ENCODE measurements at places on chromosomes 5 and 9. TPM values are rescaled to one million over a fixed set of nuclear protein-coding genes. Genes with fewer than 3 reads are reported as not detected.

- no peak overlapping the region for H3K4me3 ChIP-seq
- peaks cover 9% of the 10 kb centered on the region for H3K4me1 ChIP-seq
- H3K27ac ChIP-seq: no peak overlapping the region
- H3K36me3 ChIP-seq: no peaks in the 10 kb centered on the region
- no peak for DNase-seq
Observed at GRCh38 chr5:56490971-56491468, 257.9 kb upstream of the ANKRD55 start.

ENTREP1 gene
- total RNA-seq: 16.8 TPM

- H3K27ac ChIP-seq: no peak overlapping the region
- no peak for DNase-seq
- no peaks in the 10 kb centered on the region for H3K36me3 ChIP-seq
- peaks cover 17% of the 10 kb centered on the region for H3K27me3 ChIP-seq
- no peak overlapping the region for H3K4me3 ChIP-seq
- H3K4me1 ChIP-seq: no peaks in the 10 kb centered on the region
Observed at GRCh38 chr5:36696059-36696673, 89.8 kb downstream of the SLC1A3 start.

PSMD5 gene
- total RNA-seq: 52.1 TPM

- peak overlapping the region; percentile 39 for H3K27ac ChIP-seq
- no peaks in the 10 kb centered on the region for H3K4me1 ChIP-seq
- no peaks in the 10 kb centered on the region for H3K36me3 ChIP-seq
- DNase-seq: no peak
- H3K4me3 ChIP-seq: no peak overlapping the region
- no peaks in the 10 kb centered on the region for H3K27me3 ChIP-seq
Observed at GRCh38 chr9:134214766-134215419, 50.5 kb upstream of the RNU6ATAC start.

TMEM215 gene
- total RNA-seq: not detected

NUTM2F gene
- not detected for total RNA-seq

DNA sequence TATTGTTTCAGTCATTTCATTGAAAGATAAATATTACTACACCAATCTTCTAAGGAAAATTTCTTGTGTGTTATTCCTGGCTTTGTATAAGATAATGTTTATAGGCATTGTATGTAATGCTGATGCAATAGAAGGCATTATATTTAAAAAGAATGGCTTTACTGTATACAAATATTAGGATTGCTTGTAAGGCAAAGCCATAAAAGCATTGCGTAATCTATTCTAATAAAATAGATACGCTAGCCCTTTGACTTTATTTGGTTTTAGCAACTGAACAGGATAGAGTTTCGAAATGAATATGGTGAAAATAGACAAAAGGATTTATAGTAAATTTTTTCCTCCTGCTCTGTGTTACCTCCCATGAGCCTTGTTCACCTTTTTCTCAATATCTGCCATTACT lies 5.5 kb upstream of the LYSMD3 start:
- no peaks in the 10 kb centered on the region for H3K36me3 ChIP-seq
- H3K27me3 ChIP-seq: no peaks in the 10 kb centered on the region
- H3K4me1 ChIP-seq: peaks cover 11% of the 10 kb centered on the region
- no peak for DNase-seq
- no peak overlapping the region for H3K27ac ChIP-seq

OLFM1 gene
- total RNA-seq: 21.2 TPM

DNA sequence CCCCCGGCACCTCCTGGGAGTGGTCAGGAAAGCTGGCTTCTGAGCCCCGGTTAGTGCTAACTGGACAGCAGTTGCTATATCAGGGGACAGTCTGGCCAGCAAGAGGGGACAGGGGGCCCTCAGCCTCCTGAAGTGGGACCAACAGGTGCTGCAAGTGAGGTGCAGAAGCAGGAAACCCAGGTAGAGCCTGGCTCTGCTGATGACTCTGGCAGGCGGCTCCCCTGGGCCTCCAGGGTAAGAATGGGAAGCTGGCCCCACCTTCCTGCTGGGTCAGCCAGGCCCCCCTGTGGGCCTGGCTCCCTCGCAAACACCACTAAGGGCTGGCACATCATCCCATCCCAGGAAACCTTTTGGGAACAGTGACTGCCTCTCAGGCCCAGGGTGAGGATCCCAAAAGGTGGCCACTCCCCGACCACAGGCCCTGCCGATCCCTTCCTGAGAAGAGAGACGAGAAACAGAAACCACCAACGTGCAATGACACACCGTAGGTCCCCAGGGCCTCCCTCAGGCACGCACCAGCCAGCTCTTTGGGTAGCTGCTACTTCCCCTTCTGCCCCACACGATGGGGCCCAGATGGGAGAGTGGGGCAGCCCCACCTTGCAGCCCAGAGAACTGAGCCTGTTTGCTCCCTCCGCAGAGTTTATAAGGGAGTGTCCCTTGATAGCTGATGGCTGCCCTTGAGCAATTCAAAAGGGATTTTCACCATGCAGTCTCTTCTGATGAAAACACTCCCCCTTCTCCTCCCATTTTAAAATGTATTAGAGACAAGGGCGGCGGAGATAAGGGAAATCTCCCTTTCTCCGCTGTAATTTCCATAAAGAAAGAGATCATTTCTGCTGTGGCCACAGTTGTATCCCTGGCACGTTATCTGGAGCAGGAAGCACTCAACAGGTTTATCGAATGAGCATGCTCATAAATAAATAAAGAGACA lies 76.8 kb downstream of the STK10 start:
- peak overlapping the region; percentile 71 for H3K27ac ChIP-seq
- H3K36me3 ChIP-seq: peaks cover 18% of the 10 kb centered on the region
- peak overlapping the region; percentile 22 for H3K4me3 ChIP-seq
- peaks cover 7% of the 10 kb centered on the region for H3K4me1 ChIP-seq
- no peak for DNase-seq

GRCh38 chr5:67880511-67880805 lies 335.1 kb upstream of the PIK3R1 start:
- no peak for DNase-seq
- H3K4me3 ChIP-seq: no peak overlapping the region
- H3K4me1 ChIP-seq: no peaks in the 10 kb centered on the region
- no peak overlapping the region for H3K27ac ChIP-seq

DNA sequence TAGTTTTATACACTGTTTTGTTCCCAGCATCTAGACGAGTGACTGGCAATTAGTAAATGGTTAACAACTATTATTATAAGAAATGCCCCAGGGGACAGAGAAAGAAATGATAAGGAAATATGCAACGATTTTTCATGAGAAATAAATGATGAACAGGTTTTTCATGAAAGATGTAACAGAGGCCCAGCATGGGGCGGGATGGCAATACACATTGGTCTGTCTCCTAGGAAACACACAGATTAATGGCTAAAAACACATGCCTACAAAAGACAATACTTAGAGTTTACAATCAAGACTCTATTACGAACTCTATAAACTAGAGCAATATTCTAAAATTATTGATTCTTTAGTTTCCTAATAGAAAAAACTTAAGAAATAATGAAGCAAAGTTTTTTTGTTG lies 441.5 kb upstream of the CDH9 start:
- no peaks in the 10 kb centered on the region for H3K36me3 ChIP-seq
- no peak overlapping the region for H3K27ac ChIP-seq
- H3K27me3 ChIP-seq: no peaks in the 10 kb centered on the region
- no peaks in the 10 kb centered on the region for H3K4me1 ChIP-seq
- H3K4me3 ChIP-seq: no peak overlapping the region
- DNase-seq: no peak

- H3K4me1 ChIP-seq: peaks cover 22% of the 10 kb centered on the region
- peaks cover 2% of the 10 kb centered on the region for H3K27me3 ChIP-seq
- no peak for DNase-seq
- H3K4me3 ChIP-seq: no peak overlapping the region
- no peaks in the 10 kb centered on the region for H3K36me3 ChIP-seq
Observed at GRCh38 chr9:137083394-137084004, 3.3 kb upstream of the MAN1B1 start.

GRCh38 chr9:124293718-124294506 lies 36.2 kb downstream of the NEK6 start:
- peaks cover 42% of the 10 kb centered on the region for H3K36me3 ChIP-seq
- no peaks in the 10 kb centered on the region for H3K27me3 ChIP-seq
- H3K4me1 ChIP-seq: peaks cover 91% of the 10 kb centered on the region
- H3K27ac ChIP-seq: no peak overlapping the region
- H3K4me3 ChIP-seq: no peak overlapping the region

DNA sequence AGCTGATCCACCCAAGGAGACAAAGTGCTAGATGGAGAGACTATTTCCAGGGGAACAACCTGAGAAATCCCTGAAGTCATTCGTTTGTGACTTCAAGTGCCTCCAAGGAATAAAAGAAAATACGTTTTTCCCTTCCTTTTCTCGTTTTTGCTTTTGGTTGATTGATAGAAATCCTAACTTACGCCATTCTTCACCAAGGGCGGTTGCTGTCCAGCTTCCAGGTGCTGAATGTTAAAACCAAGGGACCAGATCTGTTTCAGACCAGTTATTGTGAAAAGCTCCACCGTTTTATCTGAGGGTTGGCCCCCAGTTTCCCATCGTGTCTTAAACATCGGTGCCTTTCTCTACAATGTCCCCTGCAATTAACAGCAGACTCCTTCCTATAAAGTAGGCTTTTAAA lies 600.7 kb upstream of the SGCD start:
- no peak overlapping the region for H3K4me3 ChIP-seq
- peaks cover 6% of the 10 kb centered on the region for H3K4me1 ChIP-seq
- H3K36me3 ChIP-seq: no peaks in the 10 kb centered on the region
- peaks cover 47% of the 10 kb centered on the region for H3K27me3 ChIP-seq
- peak; percentile 21 for DNase-seq
- H3K27ac ChIP-seq: no peak overlapping the region

DNA sequence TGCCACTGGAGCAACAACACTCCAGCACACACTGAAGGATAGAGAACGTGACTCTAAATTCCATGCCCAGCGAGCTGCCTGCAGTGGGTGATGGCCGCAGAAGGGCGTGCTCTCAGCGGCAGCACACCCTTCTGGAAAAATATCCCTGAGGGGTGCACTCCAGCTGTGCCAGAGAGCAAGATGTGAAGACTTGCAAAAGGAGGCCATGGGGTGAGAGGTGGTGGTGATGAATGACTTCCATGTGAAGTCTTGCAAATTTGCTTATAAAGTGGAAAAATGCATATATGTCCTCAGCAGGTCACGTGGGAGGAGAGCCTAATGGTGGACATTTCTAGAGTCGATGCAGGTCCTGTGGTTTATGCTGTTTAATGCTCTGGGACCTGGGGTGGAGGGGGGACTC lies 39.8 kb upstream of the COL5A1 start:
- no peaks in the 10 kb centered on the region for H3K27me3 ChIP-seq
- no peaks in the 10 kb centered on the region for H3K36me3 ChIP-seq
- H3K4me3 ChIP-seq: no peak overlapping the region
- H3K4me1 ChIP-seq: no peaks in the 10 kb centered on the region
- H3K27ac ChIP-seq: no peak overlapping the region

C5orf46 gene
- not detected for total RNA-seq

- H3K4me1 ChIP-seq: no peaks in the 10 kb centered on the region
- H3K27me3 ChIP-seq: no peaks in the 10 kb centered on the region
- no peak overlapping the region for H3K27ac ChIP-seq
- no peaks in the 10 kb centered on the region for H3K36me3 ChIP-seq
Observed at GRCh38 chr9:115694991-115695390, 458.6 kb upstream of the PAPPA start.

DNA sequence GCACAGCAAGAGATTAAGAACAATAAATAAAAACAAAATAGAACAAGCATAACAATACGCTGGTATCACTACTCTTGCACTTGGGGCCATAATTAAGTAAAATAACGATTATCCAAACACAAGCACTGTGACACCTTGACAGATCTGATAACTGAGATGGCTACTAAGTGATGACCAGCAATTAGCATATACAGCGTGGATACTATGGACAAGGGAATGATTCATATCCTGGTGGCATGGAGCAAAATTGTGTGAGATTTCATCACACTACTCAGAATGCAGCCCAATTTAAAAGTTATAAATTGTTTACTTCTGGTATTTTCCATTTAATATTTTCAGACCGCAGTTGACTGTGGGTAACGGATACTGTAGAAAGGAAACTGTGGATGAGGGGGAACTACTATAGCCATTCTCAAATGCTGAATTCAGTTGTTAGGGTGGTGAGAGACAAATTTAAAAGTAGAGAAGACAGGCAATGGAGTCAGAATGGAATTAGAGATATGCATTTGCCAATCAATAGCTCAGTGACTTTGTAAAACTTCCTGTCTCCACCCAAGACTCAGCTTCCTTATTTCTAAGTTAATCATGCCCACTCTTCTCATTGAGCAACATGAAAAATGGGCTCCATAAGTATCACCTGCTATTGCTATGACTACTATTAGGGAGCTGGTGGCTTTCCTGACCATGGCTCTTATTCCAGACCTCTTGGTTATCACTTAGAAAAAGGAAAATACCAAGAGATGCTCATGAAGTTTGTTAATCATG lies 300.8 kb downstream of the TRIM32 start:
- no peaks in the 10 kb centered on the region for H3K36me3 ChIP-seq
- H3K27me3 ChIP-seq: peaks cover 4% of the 10 kb centered on the region
- no peaks in the 10 kb centered on the region for H3K4me1 ChIP-seq
- no peak overlapping the region for H3K4me3 ChIP-seq
- no peak overlapping the region for H3K27ac ChIP-seq

GRCh38 chr5:75469017-75469416 lies 42.4 kb downstream of the CERT1 start:
- peaks cover 19% of the 10 kb centered on the region for H3K4me1 ChIP-seq
- H3K27me3 ChIP-seq: no peaks in the 10 kb centered on the region
- no peak overlapping the region for H3K27ac ChIP-seq
- no peak overlapping the region for H3K4me3 ChIP-seq
- H3K36me3 ChIP-seq: no peaks in the 10 kb centered on the region

DNA sequence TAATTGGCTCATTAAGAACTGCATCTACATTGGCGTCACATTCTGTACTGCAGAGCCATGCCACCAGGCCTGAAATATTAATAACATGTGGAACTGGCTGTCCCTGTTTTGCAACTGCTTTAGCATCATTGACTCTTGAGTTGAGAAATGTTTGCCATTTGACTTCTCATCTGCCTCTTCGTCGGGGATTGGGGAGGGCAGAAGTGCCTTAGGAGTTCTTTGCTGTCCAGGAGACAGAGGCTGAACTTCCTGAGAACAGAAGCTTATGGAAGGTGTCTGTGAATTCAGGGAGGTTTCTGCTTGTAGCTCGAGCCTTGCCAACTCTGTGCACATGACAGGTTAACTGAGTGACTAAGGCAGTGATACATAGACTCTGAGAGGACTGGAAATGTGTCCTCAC lies 265.0 kb downstream of the KIF4B start:
- H3K27ac ChIP-seq: no peak overlapping the region
- no peak for DNase-seq
- peaks cover 15% of the 10 kb centered on the region for H3K27me3 ChIP-seq

- no peaks in the 10 kb centered on the region for H3K27me3 ChIP-seq
- no peak overlapping the region for H3K27ac ChIP-seq
- no peaks in the 10 kb centered on the region for H3K36me3 ChIP-seq
- peaks cover 45% of the 10 kb centered on the region for H3K4me1 ChIP-seq
Observed at GRCh38 chr5:61272688-61273087, 59.4 kb upstream of the ZSWIM6 start.

NMUR2 gene
- 0.81 TPM for total RNA-seq

GRCh38 chr5:134873494-134873893 lies 677 bp upstream of the TXNDC15 start:
- peaks cover 34% of the 10 kb centered on the region for H3K4me1 ChIP-seq
- DNase-seq: no peak
- H3K27me3 ChIP-seq: no peaks in the 10 kb centered on the region
- H3K36me3 ChIP-seq: no peaks in the 10 kb centered on the region

CDH9 gene
- total RNA-seq: not detected

FOXD4L3 gene
- total RNA-seq: not detected

- DNase-seq: no peak
- H3K27ac ChIP-seq: no peak overlapping the region
- H3K4me1 ChIP-seq: peaks cover 3% of the 10 kb centered on the region
- H3K27me3 ChIP-seq: no peaks in the 10 kb centered on the region
Observed at GRCh38 chr5:54090495-54091120, 219.8 kb downstream of the ARL15 start.

GPX8 gene
- 49.6 TPM for total RNA-seq

SURF1 gene
- 46.1 TPM for total RNA-seq

Data from left lung (tissue), 14 donors.